ENCODE measurements at places on chromosomes 6 and 20. TPM values are rescaled to one million over a fixed set of nuclear protein-coding genes. Genes with fewer than 3 reads are reported as not detected.

POPDC3 gene
- not detected for total RNA-seq

- DNase-seq: no peak
These were observed 17.8 kb downstream of the ACTR5 start for GRCh38 chr20:38766071-38766470.

GRCh38 chr20:37972256-37973058, 60.8 kb downstream of the TTI1 start:
- no peak for DNase-seq

- no peak for DNase-seq
These were observed 151.5 kb downstream of the TASP1 start for GRCh38 chr20:13487202-13487601.

DNA sequence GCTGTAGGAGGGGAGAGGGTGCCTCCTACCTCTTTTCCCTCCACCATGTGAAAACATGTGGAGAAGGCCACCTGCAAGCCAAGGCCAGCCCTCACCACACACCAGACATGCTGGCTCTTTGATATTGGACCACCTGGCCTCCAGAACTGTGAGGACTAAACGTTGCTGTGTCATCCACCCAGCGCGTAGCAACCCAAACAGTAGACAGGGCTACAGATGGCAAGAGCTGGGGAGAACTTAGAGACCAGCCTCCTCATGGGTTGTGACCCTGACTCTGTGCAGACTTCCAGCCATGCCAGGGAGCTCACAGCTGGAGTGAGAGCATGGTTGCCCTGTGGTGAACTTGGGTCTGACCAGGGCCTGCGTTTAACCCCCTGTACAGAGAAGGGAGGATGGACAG, 195.9 kb upstream of the CST7 start:
- DNase-seq: no peak

DNA sequence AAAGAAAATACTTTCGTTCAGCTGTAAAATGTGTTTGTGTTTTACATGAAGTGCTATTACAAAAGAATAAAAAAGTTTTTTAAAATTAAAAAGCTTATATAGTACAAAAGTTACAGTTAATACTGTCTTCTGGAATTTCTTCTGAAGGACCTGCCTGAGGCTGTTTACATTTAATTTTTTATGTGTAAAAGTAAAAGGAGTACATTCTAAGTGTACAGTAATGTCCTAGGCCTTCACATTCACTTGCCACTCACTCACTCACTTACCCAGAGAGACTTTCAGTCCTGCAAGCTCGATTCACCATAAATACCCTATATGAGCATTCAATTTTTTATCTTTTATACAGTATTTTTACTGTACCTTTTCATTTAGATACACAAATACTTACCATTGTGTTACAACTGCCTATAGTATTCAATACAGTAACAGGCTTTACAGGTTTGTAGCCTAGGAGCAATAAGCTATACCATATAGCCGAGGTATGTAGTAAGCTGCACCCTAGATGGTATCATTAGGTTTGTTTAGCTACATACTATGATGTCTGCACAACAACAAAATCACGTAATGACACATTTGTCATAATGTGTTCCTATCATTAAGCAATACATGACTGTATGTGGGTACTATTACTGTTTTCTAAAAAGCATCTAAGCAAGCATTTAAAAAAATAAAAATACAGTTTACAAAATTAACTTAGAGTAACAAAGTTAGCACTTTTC, 33.0 kb downstream of the RNF146 start:
- no peak for DNase-seq

GTSF1L gene
- not detected for total RNA-seq

EDN1 gene
- total RNA-seq: under 0.01 TPM

GRCh38 chr20:63622732-63623131, 4.2 kb downstream of the GMEB2 start:
- no peak for DNase-seq

DDO gene
- 4.6 TPM for total RNA-seq

DST gene
- total RNA-seq: 53.3 TPM

GRCh38 chr20:62148908-62149314, 5.3 kb downstream of the SS18L1 start:
- no peak for DNase-seq

TNXB gene
- 1.1 TPM for total RNA-seq

DNA sequence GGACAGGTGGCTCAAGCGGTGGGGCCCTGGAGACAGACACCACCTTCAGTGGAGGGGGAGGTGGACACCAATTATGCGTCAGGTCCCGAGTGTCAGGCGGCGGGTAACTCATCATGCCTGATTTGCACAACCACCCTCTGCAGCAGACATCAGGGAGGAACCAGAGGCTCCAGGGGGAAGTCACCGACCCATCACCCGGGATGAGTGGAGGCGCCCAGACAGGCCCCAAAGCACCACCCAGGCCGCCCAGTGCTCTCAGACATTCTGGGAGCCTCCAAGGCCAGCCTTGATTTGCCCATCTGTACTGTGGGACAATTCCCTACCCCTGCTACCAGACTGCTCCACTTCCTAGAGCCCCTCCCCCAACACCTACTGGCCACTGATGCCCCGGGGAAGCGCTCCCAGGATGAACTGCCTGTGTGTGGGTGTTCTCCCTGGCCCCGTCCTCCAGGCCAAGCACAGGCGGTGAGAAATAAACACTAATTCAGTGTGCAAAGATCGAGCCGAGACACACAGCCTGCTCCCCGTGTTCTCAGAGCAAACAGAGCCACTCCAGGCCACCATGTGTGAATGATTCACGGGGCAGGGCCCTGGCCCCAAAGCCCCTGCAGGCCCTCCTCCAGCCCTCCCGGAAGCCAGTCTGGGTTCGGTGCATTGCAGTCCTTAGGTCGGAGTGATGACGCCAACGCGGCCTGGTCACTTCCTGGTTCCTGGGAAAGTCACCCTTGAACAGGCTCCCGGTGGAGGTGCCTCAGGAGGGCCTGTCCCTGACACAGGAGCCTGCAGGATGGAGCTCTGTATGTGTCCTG, 107.2 kb downstream of the ASXL1 start:
- DNase-seq: no peak

DNA sequence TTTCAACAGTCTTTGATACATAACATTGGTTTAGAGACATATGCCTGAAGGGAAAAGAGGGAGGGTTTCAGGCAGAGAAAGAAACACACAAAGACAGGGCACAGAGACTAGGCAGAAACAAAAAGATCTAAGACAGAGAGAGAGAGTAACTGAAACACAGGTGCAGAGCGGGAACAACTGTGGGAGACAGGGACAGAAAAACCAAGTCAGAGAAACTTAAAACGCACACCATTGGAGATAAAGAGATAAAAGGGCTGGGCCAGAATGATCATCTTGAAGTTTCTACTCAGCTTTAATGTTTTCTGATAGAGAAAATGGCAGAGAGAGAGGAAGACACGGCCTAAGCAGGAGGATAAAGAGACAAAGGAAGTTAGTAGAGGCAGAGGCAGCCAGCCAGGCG, 11.8 kb downstream of the UNC5CL start:
- no peak for DNase-seq

CD83 gene
- total RNA-seq: 5.9 TPM

LST1 gene
- 74.9 TPM for total RNA-seq

DNA sequence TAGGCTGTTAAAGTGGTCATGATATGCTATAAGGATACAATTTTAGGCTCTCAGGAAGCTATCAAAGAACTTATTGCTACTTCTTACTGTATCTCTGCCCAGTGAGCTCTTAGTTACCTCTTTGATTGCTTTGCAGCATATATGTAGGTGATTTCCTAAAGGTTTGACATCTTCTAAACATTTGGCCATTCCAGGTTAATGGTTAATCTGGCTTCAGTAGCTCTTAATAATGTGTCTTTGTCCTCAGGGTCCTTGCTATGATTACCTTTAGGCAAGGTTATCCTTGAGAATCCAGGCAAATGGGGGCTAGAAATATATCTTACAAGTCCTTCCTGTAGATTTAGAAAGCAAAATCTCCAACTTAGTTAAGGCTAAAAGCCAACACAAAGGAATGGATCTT, 575.4 kb downstream of the TFAP2B start:
- no peak for DNase-seq

CAGE1 gene
- total RNA-seq: 1.1 TPM

DNA sequence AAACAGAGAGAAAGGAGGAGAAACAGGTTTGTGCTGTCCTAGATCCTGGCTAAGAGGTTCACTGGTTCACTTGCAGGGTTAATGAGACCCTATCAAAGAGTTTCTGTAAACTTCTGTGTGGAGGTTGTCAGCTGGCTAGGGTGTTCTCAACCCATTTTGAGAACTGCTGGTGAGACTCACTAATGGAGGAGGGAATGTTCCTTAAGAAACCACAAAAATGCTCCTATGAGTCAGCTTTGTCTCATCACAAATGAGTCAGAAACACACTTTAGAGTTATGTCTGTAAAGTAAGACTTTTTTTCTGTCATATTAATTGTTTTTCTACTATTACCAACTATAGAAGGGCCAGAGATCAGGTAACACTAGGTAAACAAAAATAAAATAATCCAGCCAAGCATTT, 884.4 kb downstream of the PHF3 start:
- DNase-seq: no peak

GRCh38 chr6:14791526-14791925, 454.3 kb upstream of the JARID2 start:
- no peak for DNase-seq

TRAPPC3L gene
- total RNA-seq: not detected

OR12D3 gene
- not detected for total RNA-seq

GRCh38 chr6:69915346-69915745, 49.0 kb downstream of the COL19A1 start:
- DNase-seq: no peak

BAG2 gene
- total RNA-seq: 2.2 TPM

DNA sequence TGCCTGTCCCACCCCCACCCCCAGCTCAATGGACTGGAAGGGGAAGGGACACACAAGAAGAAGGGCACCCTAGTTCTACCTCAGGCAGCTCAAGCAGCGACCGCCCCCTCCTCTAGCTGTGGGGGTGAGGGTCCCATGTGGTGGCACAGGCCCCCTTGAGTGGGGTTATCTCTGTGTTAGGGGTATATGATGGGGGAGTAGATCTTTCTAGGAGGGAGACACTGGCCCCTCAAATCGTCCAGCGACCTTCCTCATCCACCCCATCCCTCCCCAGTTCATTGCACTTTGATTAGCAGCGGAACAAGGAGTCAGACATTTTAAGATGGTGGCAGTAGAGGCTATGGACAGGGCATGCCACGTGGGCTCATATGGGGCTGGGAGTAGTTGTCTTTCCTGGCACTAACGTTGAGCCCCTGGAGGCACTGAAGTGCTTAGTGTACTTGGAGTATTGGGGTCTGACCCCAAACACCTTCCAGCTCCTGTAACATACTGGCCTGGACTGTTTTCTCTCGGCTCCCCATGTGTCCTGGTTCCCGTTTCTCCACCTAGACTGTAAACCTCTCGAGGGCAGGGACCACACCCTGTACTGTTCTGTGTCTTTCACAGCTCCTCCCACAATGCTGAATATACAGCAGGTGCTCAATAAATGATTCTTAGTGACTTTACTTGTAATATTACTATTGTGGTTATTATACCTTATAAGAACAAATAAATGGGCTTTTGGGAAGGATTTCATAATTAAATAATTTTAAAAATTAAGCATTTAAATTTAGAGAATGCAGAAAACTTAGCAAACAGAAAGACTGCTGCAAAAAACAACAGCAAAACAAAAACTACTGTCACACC, 8.4 kb downstream of the CDKN1A start:
- no peak for DNase-seq

CD93 gene
- total RNA-seq: 5.9 TPM

GRCh38 chr6:40948570-40948969, 90.5 kb downstream of the UNC5CL start:
- no peak for DNase-seq

DNA sequence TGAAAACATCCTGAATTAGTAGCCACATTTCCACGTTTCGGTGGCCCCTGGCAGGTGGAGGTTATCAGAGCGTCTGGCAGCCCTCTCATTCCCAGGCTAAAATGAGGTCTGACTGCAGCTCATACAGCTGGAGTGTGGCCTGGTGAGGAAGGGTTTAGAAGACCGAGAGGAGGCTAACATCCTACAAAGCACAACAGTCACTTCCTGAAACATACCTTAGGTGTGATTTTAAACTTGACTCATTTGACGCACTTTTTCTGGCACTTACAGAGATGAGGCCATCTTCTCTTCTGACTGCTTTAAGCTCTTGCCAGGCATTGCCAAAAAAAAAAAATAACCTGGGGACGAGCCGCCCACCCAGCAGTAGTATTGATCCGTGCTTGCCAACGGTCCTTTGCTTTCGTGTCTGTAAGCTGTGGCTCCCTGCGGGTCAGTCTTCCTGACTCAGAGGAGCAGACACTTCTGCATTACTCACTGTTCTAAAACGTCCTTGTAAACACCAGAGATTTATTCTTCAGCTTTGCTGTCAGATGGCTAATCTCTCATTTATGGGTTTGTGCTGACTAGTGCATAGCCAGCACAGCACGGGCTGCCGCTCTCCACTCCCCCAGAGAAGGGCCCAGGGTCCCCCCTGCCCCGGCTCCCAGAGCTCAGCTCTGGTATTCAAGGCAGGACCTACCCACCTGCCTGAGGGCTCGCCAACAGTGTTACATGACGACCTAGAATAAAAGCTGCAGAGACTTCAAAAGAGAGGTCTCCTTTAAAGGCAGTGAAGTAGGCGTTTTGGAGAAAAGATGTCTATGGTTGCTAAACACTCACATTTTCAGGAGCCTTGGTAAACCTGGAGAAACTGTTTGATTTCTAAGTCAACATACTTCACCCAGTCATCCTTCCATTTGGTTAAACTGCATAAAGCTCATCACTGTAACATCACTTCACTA, 78.5 kb upstream of the FRMD1 start:
- DNase-seq: no peak

- no peak for DNase-seq
These were observed 177.7 kb downstream of the SMOC2 start for GRCh38 chr6:168618546-168619315.

GRCh38 chr6:106731144-106731842, 101.9 kb downstream of the QRSL1 start:
- no peak for DNase-seq

RGL2 gene
- total RNA-seq: 35.5 TPM

PARD6B gene
- 1.1 TPM for total RNA-seq

- no peak for DNase-seq
These were observed 15.0 kb upstream of the CSE1L start for GRCh38 chr20:49030954-49031619.
